WTC11 (cell line): ENCODE measurements at places on chromosomes 6 and 20.
A peak's percentile ranks its signal among the peaks of the same experiment; 100 is the strongest.

GRCh38 chr20:51608061-51608460 lies 65.5 kb upstream of the NFATC2 start:
- DNase-seq = no peak

DNA sequence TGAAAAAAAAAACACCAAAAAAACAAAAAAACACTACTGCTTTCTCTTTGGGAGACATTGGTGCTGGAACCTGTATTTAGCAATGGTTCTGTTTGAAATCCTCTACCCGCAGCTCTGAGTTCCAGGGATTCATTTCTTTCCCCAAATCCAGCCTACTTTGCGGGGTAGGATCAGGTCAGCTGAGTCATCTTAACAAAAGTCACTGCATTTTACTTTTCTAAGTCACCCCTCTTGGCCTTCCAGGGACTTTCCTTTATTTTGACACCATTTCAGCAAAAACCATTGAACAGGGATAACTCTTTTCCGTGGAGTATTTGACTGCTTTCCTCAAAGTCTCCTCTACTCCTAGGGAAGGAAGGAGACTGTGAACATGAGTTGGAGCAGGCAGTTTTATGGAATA lies 837.6 kb downstream of the MAFB start:
- no peak for DNase-seq

DNA sequence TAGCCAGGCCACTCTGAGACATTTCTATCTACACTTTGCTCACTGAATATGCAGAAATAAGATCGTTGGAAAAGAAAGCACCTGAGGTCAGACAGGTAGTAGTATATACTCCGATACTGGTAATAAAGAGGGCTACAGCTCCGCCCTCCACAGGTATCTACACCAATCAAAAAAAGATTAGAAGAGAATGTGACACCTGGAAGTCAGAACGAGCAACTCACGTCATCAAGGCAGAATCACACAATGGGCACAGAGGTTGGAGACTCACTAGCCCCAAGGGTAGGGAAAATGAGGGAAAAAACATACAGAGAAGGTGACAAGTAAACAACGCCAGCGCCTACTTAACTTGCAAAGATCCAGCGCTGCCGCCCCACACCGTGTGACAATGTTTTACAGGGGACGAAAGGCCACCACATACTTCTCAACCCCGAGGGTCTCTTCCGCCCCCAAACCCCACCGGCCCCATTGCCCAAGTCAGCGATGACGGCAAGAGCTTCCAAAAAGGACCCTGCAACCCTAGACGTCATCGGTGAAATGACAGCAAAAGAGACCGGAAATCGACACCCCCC lies 653 bp downstream of the LMBRD1 start:
- DNase-seq = peak; percentile 34

DNA sequence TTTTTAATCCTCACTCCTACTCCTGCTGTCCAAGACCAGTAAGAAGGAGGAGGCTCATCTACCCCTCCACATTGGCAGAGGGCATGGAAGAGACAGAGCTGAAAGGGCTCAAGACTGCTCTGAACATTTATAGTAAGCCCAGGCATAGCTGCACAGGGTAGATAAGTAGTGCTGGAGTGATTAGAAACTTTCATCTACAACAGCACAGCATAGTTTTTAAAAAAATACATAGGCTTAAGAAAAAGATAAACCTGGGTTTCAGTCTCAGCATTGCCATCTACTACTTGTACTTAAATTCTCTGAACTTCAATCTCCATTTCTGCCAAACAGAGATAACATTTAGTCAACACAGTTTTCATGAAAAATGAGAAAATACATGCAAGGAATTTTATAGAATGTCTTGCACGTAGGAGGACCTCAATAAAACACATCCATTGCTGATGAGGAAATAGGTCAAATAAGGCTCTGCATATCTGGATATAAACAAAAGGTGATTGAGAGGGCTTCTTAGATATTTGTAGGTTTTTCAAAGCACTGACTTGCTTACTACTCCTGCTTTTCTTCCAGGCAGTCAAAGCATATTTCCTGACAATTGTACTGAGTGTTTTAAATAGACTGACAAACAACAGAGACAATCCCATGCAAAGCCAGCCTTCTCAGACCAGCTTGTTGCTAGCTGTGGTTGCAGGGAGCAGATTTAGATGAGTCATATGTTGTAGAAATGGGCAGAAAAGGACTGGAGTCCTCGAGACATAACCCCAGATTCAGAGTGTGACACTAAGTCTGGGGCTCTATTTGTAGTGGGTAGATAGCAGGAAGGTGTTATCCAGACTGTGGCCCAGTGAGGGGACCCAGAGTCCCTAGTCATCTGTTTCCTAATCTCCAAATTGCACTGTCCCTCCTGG lies 107.4 kb upstream of the TAB2 start:
- no peak for DNase-seq

DNA sequence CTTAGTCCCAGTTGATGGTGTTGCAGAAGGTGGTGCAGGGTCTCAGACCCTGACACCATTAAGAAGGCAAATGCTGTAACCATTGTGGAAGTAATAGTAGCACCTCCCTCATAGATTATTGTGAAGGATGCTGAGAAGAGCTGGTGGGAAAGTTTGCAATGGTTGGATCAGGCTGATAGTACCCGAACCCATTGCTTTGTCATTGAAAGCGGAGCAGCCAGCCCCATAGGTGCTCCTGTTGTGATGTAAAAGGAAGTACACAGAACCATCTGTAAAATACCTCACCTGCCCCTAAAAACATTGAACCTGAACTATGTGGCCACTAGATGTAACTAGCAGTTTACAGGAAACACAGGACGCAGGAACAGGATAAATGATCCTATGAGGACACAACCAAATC lies 31.5 kb downstream of the RIOK1 start:
- no peak for DNase-seq

DNA sequence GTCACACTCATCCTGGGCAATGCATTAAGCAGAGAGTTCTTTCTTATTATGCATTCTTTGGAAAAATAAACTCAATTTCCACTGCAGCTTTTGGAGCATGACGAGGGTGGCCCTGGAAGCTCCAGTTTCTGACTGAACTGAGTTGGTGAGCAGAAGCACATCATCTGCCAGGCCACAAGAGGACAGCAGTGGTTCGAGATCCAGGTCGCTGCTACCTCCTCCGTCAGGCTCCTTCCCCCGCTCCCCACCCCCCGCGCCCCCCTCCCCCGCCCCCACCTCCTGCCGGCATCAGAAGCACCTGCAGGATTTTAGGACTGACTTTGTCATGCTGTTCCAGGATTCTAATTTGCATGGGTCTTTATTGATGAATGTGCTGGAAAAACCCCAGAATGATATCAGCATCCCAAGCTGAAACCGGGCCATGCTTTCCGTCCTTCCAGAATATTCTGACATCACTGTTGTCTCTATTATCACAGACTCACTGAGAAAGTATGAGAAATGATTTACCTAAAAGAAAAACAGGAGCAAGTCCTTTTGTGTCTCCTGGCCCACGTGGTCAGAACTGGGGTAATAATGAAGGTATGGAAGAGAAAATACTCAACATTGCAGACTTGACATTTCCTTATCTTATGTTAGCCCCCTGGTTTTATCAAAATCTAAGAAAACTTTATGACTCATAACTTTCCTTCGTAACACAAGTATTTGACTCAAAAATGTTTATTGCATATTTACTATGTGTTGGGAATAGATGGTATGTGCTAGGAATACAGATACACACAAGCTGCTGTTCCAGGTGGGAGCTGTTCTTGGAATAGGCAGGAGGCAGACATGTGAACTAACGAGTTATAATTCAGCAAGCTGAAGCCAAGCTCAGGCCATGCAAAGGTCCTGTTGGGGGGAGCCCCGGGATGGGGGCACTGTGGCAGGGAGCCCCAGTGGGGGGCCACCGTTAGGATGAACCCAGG lies 220.2 kb upstream of the EXOC2 start:
- peak; percentile 70 for DNase-seq

DNA sequence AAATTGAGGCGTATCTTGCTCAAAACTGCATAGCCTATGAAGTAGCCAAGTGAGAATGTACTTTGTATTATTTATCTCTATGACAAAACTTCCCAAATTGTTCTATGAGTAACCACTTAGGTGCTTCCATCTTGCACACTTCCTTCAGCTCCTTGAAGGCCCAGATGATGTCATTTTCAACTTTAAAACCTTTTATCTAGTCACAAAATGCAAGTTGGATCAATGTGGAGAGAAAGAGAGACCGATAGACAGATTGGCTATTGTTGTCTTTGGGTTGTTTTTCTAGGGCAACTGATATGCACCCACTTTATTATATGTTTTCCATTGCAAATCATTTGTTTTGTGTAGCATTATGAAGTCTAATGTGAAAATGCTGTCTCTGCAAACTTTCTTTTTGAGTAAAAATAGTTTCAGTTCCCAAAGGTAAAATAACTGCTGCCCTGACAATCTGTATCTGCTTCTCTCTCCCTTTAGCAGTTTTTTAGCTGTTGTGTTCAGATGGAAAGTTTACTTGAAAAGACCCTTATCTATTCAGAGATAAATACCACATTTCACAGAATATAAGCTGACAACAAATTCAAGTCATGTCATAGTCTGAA lies 73.7 kb upstream of the CITED2 start:
- DNase-seq = no peak

DNA sequence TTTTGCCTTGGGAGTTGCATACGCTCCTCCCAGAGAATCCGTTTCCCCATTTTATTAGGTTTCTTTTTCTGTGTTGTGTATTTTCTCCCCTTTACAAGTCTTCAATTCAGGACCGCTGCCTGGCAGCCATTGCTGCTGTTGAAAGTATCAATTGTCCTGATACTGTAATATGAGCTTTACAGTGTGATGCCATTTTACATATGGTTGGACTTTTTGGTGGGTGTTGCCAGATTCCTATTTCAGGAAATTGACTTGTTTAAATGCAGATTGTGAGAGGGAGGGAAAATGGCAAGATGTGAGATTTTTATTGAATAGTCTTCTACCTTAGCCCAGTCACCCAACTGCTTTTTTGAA lies 1.2 kb downstream of the PANK2 start:
- DNase-seq = no peak

- DNase-seq = no peak
Measured at GRCh38 chr6:168209420-168209819, 110.2 kb downstream of the DACT2 start.

- DNase-seq = no peak
Measured at GRCh38 chr20:57686931-57687652, 22.7 kb downstream of the PMEPA1 start.

DNA sequence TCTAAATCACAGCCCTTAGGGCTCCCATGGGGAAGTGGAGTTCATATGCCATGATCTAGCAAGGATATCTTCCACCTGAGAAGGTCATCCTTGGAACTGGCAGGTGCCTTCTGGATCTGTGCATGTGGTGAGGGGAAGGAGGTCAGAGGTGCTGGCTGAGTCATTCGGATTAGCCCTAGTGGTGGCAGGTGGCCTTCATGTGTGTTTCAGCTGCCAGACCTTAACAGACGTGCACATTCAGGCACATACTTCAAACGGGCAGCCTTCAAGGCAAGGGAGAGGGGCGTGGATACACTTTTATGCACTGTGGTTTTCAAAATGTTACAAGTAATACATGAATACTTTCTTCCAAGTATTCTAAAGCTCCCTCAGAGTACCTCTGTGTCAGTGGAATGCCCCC lies 51.2 kb downstream of the BMP6 start:
- no peak for DNase-seq

GRCh38 chr6:83192456-83192855 lies 609 bp downstream of the PGM3 start:
- no peak for DNase-seq

DNA sequence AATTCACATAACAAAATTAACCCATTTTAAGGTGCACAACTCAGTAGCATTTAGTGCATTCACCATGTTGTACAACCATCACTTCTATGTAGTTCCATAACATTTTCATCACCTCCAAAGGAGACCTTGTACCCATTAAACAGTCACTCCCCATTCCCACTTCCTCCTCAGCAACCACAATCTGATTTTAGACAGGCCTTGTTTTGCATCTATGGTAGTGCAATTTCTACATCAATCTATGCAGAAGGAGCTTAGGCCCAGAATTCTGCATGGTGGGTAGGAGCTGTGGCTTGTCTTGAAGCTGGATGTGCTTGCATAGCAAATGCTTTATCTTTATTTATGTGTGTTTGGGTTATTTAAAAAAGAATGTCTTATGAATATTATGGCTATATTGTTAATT lies 13.5 kb upstream of the HLA-DQA1 start:
- DNase-seq = no peak

DNA sequence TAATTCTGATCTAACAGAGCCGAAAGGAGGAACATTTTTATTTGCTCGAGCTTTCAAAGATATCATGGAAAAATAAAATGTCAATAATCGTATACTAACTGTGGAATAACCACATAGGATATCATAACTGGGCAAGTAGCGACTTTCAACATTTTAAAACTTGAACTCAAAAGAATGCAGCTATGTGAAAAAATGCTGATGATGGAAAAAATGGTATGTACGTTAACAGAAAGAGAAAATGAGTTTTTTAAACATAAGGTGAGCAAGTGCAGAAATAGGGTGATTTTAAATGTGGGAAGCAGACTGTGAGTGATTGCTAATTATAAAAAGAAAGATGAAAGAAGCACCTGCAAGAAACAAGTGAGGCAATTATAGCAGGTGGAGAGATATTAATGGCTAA lies 238.3 kb upstream of the HSF2 start:
- no peak for DNase-seq

DNA sequence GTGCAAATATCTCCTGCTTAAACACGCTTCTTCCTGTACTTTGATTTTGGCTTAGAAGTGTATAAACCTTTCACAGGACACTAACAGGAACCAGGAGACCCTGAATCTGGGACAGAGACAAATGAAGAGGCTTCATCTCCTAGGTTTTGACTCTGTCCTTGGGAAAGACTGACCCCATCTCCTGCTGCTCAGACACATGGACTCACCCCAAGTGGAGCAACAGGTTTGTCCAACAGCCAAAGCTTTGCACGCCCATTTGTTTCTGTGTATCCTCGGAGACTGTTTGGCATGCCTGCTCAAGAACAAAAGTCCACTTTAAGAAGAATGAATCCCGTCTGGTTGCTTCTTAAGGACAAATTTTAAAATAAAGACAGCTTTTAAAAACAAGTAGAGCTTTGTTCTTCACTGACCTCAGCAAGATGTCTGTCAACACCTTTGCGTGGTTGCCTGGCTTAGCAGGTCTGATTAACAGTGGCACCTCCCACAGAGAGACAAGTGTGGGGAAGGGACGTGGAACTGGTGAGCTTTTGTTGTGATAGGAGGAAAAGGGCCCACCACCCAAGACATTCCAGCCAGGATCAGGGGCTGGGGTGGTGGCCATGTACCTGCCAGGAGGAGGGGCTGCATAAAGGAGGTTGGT lies 202.6 kb downstream of the SOD2 start:
- DNase-seq = no peak

GRCh38 chr6:17986656-17987446 lies 584 bp downstream of the KIF13A start:
- peak; percentile 54 for DNase-seq

- DNase-seq = no peak
Measured at GRCh38 chr6:101662111-101662897, 268.8 kb downstream of the GRIK2 start.
